ENCODE measurements at places on chromosomes 1 and 21.

- H3K36me3 ChIP-seq, result peaks cover 22% of the 10 kb centered on the region
- H3K4me3 ChIP-seq, result peak overlapping the region; percentile 96
- peak; percentile 14 for DNase-seq
Observed at GRCh38 chr1:183024317-183025009, 1.2 kb downstream of the LAMC1 start.

DNA sequence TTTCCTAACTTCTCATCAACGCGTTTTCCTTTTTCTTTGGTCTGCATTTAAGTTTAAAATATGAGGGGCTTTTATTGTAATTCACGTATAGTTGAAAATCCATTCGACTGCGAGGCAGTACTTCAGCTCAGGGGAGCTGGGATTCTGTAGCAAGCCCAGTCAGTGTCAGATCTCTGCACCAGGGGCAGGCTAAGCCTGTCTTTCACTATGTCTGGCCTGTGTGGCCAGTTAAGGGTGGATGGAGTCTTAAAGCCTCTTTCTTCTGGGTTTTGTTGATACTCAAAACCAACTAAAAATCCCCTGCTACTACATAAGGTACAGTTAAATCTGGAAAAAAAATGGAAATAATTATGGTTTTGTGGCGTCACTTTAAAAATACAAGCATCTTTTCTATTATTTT, 124.7 kb downstream of the TYW3 start:
- no peak for DNase-seq
- H3K4me1 ChIP-seq, result peaks cover 2% of the 10 kb centered on the region
- H3K27me3 ChIP-seq, result no peaks in the 10 kb centered on the region
- H3K27ac ChIP-seq, result no peak overlapping the region
- no peak overlapping the region for H3K4me3 ChIP-seq

GRCh38 chr1:245263529-245264095, 108.8 kb downstream of the KIF26B start:
- H3K4me1 ChIP-seq, result peaks cover 5% of the 10 kb centered on the region
- no peak overlapping the region for H3K27ac ChIP-seq
- H3K27me3 ChIP-seq, result no peaks in the 10 kb centered on the region

- no peak for DNase-seq
- H3K27me3 ChIP-seq, result no peaks in the 10 kb centered on the region
- no peaks in the 10 kb centered on the region for H3K36me3 ChIP-seq
- H3K4me3 ChIP-seq, result no peak overlapping the region
Observed at GRCh38 chr21:43994085-43994484, 18.0 kb upstream of the TRAPPC10 start.

GRCh38 chr1:169144941-169145626, 38.6 kb downstream of the ATP1B1 start:
- no peaks in the 10 kb centered on the region for H3K27me3 ChIP-seq
- no peak for DNase-seq
- no peak overlapping the region for H3K27ac ChIP-seq
- H3K36me3 ChIP-seq, result no peaks in the 10 kb centered on the region
- H3K4me3 ChIP-seq, result no peak overlapping the region

DNA sequence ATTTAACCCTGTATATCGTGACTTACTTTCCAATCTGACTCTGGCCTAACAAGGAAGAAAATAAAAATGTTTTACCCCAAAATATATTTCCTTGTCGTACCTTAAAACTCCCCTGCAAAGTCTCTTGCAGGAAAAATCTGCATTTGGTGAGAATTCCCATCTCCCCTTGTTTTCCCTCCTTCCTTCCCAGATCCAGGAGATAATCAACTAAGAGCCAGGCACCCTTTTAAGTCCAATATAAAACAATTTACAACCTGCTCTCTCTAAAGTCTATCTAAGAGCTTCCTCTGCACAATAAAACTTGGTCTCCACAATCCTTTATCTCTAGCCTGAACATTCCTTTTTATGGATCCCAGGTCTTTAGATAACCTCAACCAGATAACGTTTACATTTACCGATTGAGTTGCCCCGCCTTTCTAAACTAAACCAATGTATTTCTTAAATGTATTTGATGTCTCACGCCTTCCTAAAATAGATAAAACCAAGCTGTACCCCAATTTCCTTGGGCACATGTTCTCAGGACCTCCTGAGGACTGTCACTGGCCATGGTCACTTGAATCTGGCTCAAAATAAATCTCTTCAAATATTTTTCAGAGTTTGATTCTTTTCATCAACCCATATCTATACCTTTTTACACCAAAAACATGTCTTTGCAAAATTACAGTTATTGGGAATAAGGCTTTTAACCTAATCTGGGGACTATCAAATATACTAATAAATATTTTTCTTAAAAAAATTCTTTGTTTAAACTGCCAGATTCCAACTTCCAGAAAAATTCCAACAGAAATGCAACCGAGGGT, 993 bp downstream of the DDX59 start:
- H3K36me3 ChIP-seq, result peaks cover 37% of the 10 kb centered on the region
- H3K4me1 ChIP-seq, result no peaks in the 10 kb centered on the region
- no peak for DNase-seq
- peak overlapping the region; percentile 84 for H3K4me3 ChIP-seq
- H3K27ac ChIP-seq, result peak overlapping the region; percentile 99

- H3K27me3 ChIP-seq, result no peaks in the 10 kb centered on the region
- no peaks in the 10 kb centered on the region for H3K4me1 ChIP-seq
- DNase-seq, result no peak
- no peak overlapping the region for H3K4me3 ChIP-seq
Observed at GRCh38 chr1:245566134-245566533, 411.3 kb downstream of the KIF26B start.

GRCh38 chr1:23526329-23527041, 4.5 kb downstream of the E2F2 start:
- H3K36me3 ChIP-seq, result peaks cover 7% of the 10 kb centered on the region

DNA sequence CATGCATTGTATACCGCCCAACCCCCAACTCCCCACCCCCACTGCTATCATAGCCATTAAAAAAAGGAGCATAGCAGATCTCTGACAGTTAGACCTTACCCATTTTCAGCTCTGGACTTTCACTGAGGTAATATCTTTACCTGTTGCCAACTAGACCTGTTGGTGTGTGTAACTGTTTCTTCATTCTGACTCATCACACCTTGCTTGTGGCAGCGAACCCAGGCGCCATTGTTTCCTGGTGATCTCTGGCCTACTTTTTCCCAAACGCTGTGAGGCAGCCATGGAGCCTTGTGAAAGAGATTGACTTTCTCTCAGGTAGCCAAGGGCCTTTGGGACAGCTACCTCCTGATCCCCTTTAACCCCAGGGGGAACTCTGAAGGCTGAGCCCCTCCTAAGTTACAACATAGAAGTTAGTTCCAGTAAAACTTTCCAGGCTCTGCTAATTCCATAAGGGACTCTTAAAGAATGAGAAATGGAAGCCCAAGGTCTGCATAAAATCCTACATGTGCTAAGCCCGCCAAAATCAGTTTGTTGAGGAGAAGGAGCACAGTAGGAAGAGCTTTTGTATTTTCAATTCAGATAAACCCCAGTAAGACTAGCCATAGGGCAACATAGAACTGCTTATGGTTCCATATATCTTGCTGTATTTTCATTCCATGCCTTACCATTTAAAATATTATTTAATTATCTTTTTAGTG, 196.1 kb upstream of the CAMK1G start:
- H3K4me3 ChIP-seq, result no peak overlapping the region
- DNase-seq, result no peak
- no peaks in the 10 kb centered on the region for H3K27me3 ChIP-seq
- no peak overlapping the region for H3K27ac ChIP-seq
- H3K36me3 ChIP-seq, result no peaks in the 10 kb centered on the region

- H3K27ac ChIP-seq, result no peak overlapping the region
- H3K27me3 ChIP-seq, result no peaks in the 10 kb centered on the region
- peaks cover 6% of the 10 kb centered on the region for H3K4me1 ChIP-seq
- H3K4me3 ChIP-seq, result no peak overlapping the region
- no peaks in the 10 kb centered on the region for H3K36me3 ChIP-seq
Observed at GRCh38 chr1:95017775-95018174, 55.0 kb downstream of the ALG14 start.

GRCh38 chr1:31198600-31198999, 41.1 kb downstream of the NKAIN1 start:
- H3K4me1 ChIP-seq, result peaks cover 24% of the 10 kb centered on the region
- H3K36me3 ChIP-seq, result no peaks in the 10 kb centered on the region
- H3K4me3 ChIP-seq, result no peak overlapping the region
- H3K27me3 ChIP-seq, result no peaks in the 10 kb centered on the region
- no peak for DNase-seq
- H3K27ac ChIP-seq, result no peak overlapping the region

- H3K27me3 ChIP-seq, result no peaks in the 10 kb centered on the region
- no peak overlapping the region for H3K27ac ChIP-seq
- H3K36me3 ChIP-seq, result no peaks in the 10 kb centered on the region
- DNase-seq, result no peak
- H3K4me1 ChIP-seq, result peaks cover 9% of the 10 kb centered on the region
Observed at GRCh38 chr21:38433471-38433870, 64.8 kb downstream of the ERG start.

GRCh38 chr1:8870616-8871538, 7.6 kb downstream of the ENO1 start:
- H3K4me3 ChIP-seq, result no peak overlapping the region
- no peak overlapping the region for H3K27ac ChIP-seq
- H3K36me3 ChIP-seq, result peaks cover 100% of the 10 kb centered on the region
- peaks cover 7% of the 10 kb centered on the region for H3K4me1 ChIP-seq
- DNase-seq, result no peak
